ENCODE measurements at places on chromosomes 6 and 20. TPM values are rescaled to one million over a fixed set of nuclear protein-coding genes. Genes with fewer than 3 reads are reported as not detected.

HCK gene
- total RNA-seq, result not detected

RSPO3 gene
- total RNA-seq, result not detected

CST7 gene
- total RNA-seq, result 129 TPM

SRMS gene
- total RNA-seq, result not detected

C6orf163 gene
- total RNA-seq, result 4.2 TPM

ZNF311 gene
- total RNA-seq, result 0.28 TPM

SLC22A7 gene
- total RNA-seq, result not detected

PCMT1 gene
- total RNA-seq, result 68.5 TPM

CST2 gene
- total RNA-seq, result not detected

ZNF165 gene
- 0.48 TPM for total RNA-seq

PRSS16 gene
- total RNA-seq, result not detected

BMP5 gene
- total RNA-seq, result not detected

SMAP1 gene
- total RNA-seq, result 22.1 TPM

PHACTR3 gene
- total RNA-seq, result not detected

GRCh38 chr6:43798688-43799444, 28.9 kb downstream of the VEGFA start:
- no peak for DNase-seq

DNA sequence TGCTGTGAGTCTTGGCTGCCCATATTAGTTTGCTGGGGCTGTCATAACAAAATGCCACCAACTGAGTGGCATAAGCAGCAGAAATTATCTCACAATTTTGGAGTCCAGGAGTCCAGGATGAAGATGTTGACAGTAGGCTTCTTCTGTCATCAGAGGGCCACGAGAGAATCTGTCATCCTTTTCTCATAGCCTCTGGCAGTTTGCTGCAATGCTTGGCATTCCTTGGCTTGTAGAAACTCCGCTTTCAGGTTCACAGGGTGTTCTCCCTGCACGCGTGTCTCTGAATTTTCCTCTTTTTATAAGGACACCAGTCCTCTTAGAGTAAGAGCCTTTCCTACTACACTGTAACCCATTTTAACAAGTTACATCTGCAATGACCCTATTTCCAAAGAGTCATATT, 838.4 kb downstream of the TFAP2A start:
- DNase-seq, result no peak

DNA sequence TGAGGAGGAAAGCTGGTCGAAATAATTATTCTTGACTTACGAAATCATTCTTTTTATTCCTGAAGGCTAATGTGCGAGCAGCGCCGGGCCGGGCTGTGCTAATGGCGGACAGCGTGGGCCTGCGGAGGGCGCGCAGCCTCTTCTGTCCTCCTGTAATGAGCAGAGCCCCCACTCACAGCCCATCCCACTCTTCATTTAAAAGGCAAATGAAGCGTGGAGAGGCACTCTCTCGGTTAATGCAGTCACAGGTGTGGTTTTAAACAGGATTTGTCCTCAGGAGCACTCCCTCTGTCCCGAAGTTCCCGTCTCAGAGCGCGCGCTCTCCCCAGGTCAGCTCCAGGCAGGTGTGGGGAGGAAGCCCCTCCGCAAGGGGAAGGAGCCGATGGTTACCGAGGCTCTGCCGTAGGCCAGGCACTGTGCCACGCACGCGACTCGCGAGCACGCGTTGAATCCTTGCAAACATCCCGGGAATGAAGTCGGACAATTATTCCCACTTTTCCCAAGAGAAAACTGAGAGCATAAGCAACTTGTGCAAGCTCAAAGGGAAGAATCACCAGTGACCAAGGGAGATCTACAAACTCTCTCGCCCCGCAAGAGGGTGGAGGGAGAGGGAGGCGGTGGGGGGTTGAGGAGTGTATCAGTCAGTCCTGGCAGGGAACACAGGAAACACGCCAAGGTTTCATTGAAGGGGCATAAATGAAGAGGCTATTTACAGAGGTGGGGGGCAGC, 35.5 kb upstream of the ZFAND3 start:
- DNase-seq, result peak; percentile 55

GRCh38 chr6:33960345-33961313, 156.8 kb upstream of the MLN start:
- no peak for DNase-seq

- DNase-seq, result no peak
Measured at GRCh38 chr6:66245231-66245630, 538.2 kb upstream of the EYS start.

DNA sequence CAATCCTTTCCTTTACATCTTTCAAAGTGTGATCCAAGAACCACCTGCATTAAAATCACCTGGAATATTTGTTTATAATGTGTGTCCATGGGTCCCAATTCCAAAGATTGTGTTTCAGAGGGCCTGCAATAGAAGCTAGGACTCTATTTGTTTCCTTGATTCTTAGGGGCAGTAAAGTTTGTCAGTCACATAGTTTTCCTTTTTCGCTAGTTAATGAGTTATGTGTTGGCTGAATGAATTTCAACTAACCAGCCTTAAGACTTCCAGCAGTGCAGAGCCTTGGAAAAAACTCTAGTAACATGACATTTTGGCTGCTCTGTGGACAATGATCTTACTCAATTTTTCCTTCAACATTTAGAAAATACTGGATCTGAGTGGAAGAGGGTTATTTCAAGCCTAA, 11.3 kb downstream of the FAM217A start:
- no peak for DNase-seq

GRCh38 chr20:24875078-24875477, 74.0 kb upstream of the CST7 start:
- DNase-seq, result no peak

GRCh38 chr6:132219901-132220300, 181.4 kb downstream of the MOXD1 start:
- no peak for DNase-seq

DNA sequence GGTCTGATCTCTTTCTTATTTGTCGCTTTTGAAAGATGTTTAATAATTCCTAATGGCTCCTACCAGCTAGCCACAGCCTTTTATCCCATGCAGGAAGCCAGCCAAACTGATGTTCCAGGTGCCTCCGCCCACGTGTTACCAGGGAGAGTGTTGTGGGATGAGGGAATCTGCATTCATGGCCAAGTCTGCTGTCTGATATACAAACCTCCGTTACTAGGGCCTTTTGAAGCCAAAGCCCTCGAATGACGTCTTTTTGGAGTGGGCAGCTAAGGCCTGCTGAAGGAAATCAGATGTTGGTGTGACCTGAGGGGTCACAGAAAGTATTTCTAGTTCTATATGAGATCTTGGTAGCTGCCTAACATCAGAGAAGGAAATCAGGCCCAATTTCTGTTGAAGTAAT, 21.3 kb downstream of the STK35 start:
- DNase-seq, result no peak

DNA sequence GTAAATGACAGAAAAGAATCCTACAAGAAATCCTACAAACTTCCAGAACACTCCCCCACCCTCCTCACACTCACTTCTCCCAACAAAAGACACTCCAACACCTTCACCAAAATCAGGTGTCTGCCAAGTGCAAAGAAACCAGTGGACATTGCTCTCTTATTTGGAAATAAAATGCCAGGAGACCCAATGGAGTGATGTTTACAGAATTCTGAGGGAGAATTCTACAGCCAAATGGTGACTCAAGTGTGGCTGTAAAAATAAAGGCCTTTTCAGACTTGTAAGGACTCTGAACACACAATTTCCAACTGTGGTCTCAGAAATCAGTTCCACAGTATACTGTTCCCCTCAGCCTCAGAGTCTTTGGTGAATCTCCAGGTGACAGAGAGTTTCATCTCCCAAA, 109.6 kb upstream of the CARMIL1 start:
- DNase-seq, result no peak

GRCh38 chr6:27893059-27893835, 18.9 kb downstream of the OR2B2 start:
- peak; percentile 91 for DNase-seq

- no peak for DNase-seq
Measured at GRCh38 chr20:55561259-55561658, 444.1 kb downstream of the CBLN4 start.

GRCh38 chr20:35592339-35592974, 23.2 kb upstream of the SPAG4 start:
- DNase-seq, result no peak

DNA sequence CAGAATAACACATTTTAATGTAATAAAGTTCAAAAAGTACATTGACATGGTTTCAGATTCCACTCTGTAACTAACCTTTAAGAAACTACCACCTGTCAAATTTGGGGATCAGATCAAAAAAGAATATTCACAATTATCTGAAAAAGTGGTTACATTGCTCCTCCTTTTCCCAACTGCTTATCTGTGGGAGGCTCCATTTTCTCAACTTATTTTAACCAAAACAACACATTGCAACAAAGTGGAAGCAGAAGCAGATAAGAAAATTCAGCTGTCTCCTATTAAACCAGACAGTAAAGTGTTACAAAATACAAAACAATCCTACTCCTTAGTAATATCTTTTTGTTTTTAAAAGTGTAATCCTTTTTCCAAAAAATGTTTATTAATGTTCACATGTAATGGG, 61.4 kb downstream of the PDSS2 start:
- DNase-seq, result no peak

DNA sequence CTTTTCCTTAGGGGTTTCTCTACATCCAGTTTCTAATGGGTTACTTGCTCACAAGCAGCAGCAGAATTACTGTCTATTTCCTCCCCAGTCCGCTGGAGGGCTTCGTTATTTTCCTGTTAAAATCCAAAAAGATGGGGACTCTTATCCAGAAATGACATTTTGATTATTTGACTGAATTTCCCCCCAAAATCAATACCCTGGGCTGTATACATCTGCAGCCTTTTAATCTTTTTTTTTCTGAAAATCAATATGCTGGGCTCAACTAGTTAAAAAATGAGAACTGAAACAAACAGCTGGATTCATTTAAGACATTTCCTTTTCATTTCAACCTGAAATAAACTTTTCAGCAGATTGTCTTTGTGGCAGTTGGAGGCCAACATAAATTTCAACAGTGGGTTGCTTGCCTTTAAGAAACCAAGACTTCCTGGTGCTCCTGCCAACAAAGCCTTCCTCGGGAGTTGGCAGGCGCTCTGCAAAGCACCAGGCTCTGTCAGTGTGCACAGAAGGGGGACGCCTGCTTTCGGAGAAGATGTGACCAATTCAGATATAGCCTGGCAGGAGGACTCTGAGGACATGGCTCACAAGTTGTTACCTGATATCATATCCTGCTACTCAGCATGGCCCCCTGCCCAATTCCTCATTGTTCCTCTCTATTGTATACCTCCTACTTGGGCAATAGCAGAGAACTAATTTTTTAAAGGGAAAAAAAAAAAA, 204.7 kb upstream of the ARG1 start:
- DNase-seq, result no peak

DNA sequence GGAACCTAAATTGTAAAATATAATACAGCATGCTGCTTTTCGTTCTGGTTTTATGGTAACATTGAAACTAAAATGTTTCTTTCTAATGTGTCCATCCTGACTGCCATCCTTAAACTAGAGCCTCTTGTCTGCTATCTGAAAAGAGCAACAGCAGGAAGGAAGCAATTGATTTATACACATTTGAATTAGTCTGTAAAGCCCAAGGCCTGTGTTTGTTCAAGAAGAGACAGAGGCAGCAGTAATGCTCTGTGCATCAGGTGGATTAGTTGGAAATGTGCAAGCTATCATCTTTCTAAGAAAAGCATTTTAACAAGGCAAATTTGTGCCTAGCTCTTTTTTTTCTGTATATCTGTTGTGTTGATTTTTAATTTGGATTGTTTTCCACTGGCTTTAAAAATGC, 128.6 kb downstream of the SCAF8 start:
- DNase-seq, result no peak

DNA sequence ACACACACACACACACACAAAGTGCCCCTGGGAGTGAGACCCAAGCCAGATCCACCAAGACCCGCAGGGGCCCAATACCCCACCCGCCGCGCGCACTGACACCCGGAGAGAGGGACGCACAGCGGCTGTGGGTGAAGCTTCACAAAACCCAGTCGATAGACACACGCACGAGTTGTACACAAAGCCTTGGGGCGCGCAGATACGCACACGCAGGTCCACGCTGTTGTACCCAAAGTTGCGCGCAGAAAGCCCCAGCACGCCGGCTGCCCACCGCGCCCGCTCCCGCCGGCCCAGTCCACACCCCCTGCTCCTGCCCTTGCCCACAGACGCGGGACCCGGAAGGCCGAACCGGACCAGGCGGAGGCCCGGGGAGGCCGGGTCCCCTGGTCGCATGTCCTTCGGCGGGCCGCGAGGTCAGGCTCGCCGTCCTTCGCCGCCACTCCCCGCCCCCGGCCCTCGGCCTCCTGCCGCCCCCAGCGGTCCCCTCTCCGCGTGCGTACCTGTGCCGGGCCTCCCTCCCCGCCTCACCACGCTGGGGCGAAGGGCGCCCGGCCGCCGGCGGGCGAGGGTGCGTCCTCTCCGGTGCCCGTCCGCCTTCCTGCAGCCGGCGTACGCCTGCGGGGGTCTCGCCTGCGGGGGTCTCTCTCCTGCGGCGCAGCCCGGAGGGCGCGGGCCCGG, at the start of gene TMEM74B:
Gene TMEM74B, minus strand, starts transcription at position 344 of the 678 bp plus-strand sequence. CDS start 1,180 bp downstream, outside the sequence.
- no peak for DNase-seq

DNA sequence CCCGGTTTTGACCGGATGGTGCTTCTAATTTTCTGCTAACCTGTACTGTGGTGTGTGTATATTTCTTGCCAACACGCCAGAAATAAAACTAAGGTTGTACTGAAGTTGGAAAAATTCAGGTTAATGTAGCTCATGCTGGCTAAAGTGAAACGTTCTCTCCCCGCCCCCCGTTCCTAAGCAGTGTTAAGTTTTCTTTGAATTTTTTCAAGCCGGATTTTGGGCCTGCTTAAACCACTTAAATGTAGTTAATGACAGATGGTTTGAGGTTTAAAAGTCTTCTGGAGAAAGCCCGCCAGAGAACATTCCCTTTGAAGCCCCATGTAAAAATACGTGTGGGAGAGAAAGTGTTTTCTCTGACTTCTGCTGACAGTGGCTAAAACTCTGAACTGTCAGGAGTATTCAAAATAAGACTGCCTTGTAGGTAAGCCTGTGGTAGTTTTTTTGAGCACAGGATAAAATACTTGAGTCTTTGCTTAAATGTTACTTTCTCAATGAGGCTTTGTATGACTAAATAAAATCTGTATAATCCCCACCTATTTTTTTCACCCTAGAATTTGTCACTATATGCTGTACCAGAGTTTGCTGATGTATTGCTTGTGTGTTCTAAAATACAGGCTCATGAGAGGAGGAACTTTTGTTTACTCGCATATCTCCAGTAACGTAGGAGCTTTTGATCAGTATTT, 101.3 kb downstream of the OR2B2 start:
- DNase-seq, result no peak

DNA sequence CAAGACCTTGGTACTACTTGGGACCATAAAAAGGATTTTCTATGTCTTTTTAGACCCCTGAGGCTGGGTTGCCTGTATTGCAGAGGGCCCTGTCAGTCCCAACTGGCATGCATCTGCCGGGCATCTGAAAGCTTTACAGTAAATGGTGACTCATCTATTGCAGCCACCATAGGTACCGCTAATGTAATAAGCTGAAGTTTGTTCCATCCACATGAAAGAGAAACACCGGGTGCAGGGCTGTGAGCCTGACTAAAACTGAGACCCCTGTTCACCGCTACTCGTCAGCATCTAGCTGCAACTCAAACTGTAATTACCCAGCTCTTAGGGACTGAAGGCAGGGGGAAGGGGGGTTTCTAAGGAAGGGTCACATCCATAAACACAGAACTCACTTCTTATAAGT, 49.5 kb downstream of the TRERF1 start:
- DNase-seq, result peak; percentile 88

GRCh38 chr6:108560463-108561308, at the start of gene FOXO3:
TSS of gene FOXO3 (plus strand) at chr6:108560917. CDS start at chr6:108561209, 292 bp downstream.
- peak; percentile 87 for DNase-seq
